ENCODE measurements at places on chromosomes 13 and 19.

- no peak for DNase-seq
These were observed 73.2 kb downstream of the ZNF536 start for GRCh38 chr19:30445385-30445784.

DNA sequence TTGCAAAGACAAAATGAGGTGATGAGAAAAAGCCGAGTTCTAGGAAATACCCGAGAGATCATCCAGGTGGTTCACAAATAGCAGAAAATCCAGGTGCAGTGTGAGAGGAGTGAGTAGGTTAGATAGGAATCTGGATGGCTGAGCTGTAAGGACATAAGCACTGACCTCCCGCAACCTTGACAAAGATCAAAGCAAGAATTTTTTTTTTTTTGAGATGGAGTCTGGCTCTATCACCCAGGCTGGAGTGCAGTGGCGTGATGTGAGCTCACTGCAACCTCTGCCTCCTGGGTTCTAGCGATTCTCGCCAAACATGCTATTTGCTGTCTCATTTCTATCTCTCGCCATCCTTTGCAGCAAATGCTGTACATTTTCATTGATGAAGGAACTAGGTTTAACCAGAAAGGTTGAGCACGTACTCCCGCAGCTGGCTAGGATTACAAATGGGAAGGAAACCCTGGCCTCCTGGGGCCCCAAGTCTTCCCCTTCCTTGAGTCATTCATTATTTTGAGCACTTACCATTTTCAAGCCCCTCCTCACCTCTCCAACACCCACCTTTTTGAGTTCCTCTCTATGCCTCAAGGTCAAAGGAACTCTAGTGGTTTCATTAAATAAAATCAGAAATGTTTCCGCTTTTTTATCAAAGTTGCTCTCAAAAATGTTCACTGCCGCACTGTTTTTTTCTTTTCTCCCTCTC lies 38.8 kb downstream of the NLRP12 start:
- no peak for DNase-seq

GRCh38 chr19:14545716-14546082 lies 16.3 kb downstream of the TECR start:
- DNase-seq: no peak

GRCh38 chr13:98483601-98484288 lies 93.2 kb downstream of the STK24 start:
- no peak for DNase-seq

DNA sequence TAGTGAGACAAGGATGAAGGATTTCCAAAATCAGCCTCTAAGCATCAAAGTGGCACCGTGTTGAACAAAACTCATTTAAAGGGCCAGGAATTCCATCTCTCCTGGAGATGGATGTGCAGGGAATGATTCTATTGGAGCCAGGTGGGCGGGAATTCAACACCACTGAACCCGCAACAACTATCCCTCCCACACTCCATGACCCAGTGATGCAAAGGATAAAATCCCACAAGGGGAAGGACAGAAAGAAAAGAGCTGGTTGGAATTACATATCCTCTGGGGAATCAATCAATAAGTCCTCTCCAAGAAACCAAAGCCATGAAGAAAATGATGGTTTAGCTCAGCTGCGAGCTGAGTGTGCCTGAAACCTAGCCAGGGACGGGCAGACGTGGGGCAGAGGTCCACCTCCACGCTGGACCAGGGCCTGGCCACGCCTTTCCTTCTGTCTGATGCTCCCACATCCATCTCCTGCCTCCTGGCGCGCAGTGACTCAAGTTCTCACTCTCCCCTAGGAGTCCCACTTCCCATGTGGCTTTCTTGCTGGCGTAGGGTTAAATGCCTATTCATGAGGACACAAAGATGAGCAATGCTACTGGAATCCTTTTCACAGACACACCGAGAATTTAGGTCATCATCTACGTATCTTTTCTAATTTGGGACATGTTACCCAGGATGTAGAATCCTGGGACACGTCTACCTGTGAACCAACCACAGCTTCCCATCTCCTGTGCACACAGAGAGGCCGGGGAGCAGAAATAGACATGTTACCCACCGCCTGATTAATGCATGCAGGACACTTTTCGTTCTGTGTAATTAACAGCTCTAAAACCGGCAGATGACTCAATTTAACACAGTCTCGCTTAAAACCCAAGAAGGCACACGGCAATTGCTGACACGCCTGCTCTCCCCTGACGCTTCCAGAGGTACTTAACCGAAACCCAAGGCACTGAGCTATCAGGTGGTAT lies 48.6 kb downstream of the PEPD start:
- no peak for DNase-seq

DNA sequence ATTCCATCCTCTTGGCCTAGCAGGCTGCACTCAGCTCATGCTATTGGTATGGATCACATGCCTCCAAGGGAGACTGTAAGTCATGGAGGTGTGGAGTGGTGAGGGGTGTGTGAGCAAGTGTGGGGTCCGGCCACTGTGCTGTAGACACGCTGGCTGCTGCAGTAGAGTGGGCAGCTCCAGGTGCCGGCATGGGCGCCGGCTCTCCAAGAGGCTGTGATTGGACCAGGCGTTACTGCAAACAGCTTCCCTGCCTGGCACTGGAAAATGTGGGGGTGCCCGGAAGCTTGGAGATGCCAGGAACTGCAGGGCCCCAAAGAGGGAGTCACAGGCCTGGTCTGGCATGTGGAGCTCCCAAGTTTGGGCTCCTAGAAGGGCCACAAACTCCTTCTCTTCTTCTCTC lies 245.7 kb downstream of the GPC6 start:
- no peak for DNase-seq

DNA sequence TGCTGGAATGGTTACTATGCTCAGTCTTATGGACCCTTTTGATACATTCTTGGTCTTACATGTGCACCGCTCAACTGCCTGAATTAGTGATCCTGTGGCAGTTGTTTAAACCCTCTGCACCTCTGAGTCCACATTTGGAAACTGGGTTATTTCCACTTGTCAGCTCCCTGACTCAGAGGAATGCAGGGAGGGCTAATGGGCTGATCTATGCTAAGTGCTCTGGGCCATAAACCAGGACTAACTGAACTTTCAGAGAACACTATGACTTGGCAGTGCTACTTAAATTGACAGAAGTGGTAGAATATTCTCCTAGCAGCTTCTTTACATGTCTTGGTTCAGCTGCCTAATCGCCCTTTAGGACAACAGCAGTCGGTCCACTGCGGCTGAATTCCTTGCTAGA lies 26.8 kb upstream of the MED4 start:
- DNase-seq: no peak

GRCh38 chr13:29501674-29502073 lies 93.8 kb downstream of the SLC7A1 start:
- DNase-seq: no peak

- DNase-seq: no peak
These were observed 288.9 kb downstream of the SHISA2 start for GRCh38 chr13:25762795-25763377.

Measured in activated CD8-positive, alpha-beta T cell treated with anti-CD3 and anti-CD28 coated beads for 36 hours (primary cell).